Iris pigment epithelial cell (primary cell): ENCODE measurements at places on chromosomes 12 and 14.

- DNase-seq: no peak
Measured at GRCh38 chr12:14991069-14991468, 18.2 kb downstream of the PDE6H start.

DNA sequence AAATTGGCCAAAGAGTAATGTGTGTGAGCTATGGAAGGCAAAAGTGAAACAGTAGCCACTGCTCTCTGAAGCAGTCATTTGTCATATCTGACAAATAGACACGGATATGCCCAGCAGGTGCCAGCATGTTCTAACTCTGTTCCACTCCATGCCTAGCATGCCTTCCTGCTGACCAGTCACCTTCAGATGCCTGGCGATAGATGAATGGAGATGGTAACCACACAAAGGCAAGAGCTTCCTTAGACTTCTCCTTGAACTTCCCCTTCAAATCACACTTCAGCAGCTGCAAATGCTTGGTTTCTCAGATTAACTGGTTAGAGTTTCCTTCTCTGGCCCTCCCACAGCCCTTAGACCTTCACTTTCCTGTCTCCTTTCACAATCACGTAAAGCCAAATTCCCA, 429.9 kb downstream of the DAD1 start:
- no peak for DNase-seq

- peak; percentile 87 for DNase-seq
Measured at GRCh38 chr12:101021911-101022388, 188.1 kb downstream of the SLC5A8 start.

DNA sequence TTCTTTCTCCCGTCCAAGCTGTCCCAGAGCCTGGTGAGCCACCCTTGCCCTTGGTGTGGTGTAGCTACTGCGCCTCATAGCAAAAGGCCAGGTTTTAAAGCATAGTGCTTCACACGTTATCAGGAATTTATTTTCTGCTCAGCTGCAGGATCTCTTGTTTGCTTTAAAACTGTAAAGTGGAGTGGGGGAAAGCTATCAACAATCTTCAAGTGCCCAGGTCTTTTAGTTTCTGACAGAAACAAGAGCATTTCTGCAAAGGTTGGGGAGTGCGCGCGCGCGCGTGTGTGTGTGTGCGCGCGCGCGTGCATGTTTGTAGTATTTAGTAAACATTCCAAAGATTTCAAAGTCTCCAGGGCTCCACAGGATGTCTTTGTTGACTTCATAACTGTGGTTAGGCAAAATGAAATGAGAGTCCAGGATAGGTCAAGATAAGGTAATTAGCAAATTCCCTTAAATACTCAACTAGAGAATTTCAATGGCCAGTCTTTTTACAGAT, 45.5 kb downstream of the EML1 start:
- peak; percentile 32 for DNase-seq

GRCh38 chr12:26389343-26389742, 194.0 kb downstream of the SSPN start:
- no peak for DNase-seq

GRCh38 chr14:100530270-100531072, 56.7 kb downstream of the BEGAIN start:
- DNase-seq: no peak

GRCh38 chr12:40192704-40193255, 32.0 kb upstream of the LRRK2 start:
- DNase-seq: no peak

- DNase-seq: peak; percentile 62
Measured at GRCh38 chr12:21551841-21552465, 25.9 kb downstream of the SPX start.
